Type B pancreatic cell (in vitro differentiated cells): ENCODE measurements at places on chromosomes 16 and 17.

- no peak for DNase-seq
Observed at GRCh38 chr16:86355531-86355930, 154.8 kb upstream of the FOXF1 start.

DNA sequence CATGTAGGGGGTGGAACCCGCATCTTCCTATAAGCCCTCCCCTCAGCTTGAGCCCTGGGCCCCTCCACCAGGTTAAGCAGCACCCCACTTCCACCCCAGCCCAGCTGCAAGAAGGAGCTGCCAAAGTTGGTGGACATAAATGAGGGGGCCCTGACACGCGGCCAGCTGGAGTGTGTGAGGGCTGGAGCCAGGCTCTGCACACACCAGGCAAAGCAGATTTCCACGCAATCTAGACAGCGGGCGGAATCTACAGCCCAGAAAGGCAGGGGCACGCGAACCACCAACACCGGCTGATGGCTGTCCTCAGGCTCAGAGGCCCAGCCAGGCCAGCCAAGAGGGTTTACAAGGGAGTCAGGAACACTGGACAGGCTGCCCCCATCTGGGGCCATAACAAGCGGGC lies 171.2 kb downstream of the ZNF423 start:
- DNase-seq = no peak

DNA sequence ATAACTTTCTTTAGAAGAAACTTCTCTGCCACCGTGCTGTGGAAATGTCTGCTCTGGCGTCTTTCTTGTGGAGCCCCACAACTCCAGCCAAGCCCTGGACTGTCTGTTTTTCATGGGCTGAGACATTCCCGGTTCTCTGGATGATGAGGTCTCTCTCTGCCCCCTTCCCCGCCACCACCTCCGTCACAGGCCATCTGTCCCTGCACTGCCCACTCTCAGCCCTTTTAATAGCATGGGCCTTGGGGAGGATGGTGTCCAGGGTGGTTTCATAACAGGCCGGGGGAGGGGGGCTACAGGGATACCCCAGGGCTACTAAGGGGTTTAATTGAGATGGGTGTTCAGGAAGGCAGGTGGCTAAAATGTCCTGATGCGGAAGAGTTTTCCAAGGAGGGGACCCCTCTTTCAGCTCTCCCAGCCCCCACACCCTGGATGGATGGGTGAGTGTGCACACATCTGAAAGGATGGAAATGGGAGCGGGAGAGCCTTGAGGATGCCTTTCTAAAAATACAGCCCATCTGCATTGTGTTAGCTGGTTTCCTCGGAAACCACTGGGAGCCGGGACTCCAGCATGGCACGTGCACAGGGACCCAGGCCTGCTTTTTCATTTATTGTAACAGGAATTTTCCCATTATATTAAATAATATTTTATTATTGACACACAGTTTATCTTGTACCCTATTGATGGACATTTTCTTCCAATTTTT lies 14.6 kb upstream of the NDRG4 start:
- no peak for DNase-seq

GRCh38 chr17:81067391-81067811 lies 32.5 kb downstream of the BAIAP2 start:
- DNase-seq = no peak

- no peak for DNase-seq
Observed at GRCh38 chr17:31413874-31414549, 22.5 kb downstream of the RAB11FIP4 start.

DNA sequence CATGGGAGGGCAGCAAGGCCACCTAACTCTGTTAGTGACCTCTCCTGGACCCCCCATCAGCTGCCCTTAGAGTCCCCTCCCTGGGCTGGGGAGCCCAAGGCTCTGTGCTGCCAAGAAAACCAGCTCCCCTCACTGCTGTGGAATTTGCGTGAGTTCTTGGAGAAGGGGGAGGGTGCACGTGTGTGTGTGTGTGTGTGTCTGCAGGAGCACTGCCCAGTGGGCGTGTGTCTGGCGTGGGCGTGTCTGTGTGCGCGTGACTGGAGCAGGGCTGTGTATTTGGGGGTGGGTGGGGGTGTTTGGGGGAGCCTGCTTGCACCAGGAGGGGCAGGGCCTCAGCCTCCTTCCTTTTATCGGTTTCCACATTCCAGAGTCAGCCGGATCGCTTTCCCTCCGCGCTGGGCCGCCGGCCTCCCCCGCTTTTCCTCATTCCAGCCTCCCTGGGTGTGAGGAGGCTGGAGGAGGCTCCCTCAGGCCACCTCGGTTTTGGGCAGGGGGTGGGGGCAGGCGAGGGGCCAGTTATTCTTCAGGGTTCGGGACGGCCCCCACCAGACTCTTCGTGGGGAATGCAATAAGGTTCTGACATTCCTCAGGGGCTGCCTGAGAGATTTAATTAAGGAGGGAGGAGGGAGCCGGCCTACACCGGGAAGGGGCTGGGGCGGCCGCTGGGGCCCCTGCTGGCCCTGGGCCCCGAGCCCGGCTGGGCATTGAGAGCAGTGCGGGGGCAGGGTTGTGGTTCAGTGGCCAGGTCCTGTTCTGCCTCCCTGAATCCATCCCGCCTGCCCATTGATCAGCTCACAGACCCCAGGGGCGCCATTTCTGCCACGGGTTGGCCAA lies 2.5 kb downstream of the VASN start:
- no peak for DNase-seq

GRCh38 chr16:56700195-56700594 lies 17.9 kb downstream of the MT1X start:
- no peak for DNase-seq

DNA sequence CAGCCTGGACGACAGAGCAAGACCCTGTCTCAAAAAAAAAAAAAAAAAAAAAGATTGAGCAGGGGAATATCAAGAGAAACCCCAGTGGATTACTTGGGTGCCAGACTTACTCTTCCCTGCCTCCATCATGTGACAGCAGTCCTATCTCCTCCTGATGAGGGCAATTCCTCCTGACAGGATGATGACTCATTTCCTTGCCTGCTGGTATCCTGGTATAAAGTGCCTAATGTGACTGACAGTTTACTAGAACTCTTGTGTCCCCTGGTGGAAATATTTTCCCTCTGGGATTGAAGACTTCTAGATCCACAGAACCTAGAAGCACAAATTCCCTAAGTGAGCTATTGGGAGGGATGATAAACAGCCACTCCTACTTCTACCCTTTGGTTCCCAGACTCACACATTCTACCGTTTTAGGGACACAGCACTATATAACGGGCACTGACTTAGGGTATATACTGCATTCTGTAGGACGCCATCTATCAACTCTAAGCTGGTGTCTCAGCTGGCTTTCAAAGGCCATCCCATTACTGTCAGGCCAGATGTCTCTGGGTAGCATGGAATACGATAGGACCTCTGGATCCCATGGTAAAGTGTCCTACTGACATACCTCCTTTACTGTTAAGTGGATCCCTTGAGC lies 114.6 kb upstream of the MED13 start:
- DNase-seq = no peak

DNA sequence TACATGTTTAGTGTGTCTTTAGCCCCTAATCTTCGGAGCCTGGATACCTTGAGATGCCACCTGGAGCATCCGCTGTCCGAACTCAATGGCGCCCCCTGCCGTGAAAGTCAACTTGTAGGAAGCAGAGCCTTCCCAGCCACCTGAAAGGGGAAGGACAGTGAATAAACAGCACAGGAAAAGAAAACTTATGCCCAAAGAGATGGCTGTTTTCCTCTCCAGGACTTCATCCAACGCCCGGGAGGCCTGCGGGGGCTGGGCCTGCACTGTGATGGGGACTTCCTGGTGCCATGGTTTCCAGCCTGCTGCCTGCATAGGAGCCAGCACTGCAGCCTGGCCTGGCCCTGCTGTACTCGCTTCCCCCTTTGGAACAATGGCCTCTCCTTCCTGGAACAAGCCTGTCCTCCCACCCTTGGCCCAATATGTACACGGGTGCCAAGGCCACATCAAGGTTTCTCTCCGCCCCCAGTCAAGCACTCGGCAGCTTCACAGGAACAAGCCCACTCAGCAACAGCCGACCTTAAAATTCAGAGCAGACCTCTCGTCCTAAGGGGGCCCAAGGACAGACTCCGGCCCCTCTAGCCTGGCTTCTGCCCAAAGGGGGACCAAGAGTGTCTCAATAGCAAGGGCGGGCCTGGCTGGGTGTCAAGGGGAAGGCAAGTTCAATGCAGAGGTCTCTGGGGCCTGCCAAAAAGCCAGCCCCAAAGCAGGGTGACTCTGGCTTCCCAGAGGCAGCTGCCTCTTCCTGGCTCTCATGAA lies 4.5 kb upstream of the UNC13D start:
- DNase-seq = no peak

DNA sequence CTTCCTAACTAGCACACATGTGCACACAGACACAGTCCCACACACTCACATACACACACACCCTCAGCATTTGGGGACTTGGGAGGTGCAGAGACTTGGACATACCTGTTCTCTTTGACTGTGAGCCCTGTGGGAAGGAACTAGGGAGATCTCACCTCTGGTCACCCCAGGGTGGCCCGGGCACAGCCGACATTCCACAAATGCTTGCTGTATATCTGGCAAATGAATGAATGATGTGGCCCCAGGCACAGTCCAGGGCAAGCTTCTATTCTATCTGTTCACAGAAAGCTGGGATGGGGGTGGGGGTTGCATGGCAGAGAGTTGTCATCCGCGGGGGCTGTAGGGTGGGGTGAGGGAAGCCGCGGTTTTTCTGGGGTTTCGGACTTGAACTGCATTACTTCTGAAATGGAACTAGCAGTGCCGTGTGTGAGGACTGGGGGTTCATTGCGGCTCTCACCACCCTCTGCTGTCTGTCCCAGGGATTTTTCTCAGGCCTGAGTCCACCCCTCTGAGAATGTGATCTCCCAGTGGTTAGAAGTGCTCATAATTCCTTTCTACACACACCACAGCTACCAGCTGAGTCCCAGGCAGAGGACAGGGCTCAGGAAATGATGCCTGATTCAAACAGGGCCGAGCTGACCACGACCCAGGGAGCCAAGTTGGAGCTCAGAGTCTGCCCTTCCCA lies 3.3 kb upstream of the RIPOR1 start:
- no peak for DNase-seq

GRCh38 chr17:5630434-5630833 lies 46.1 kb upstream of the NLRP1 start:
- no peak for DNase-seq

GRCh38 chr16:49524216-49524946 lies 150.8 kb downstream of the C16orf78 start:
- no peak for DNase-seq
